ENCODE measurements at places on chromosomes 1 and 21. TPM values are rescaled to one million over a fixed set of nuclear protein-coding genes. Genes with fewer than 3 reads are reported as not detected.

CHIA gene
- not detected for polyA plus RNA-seq

C1orf210 gene
- polyA plus RNA-seq = not detected

DNA sequence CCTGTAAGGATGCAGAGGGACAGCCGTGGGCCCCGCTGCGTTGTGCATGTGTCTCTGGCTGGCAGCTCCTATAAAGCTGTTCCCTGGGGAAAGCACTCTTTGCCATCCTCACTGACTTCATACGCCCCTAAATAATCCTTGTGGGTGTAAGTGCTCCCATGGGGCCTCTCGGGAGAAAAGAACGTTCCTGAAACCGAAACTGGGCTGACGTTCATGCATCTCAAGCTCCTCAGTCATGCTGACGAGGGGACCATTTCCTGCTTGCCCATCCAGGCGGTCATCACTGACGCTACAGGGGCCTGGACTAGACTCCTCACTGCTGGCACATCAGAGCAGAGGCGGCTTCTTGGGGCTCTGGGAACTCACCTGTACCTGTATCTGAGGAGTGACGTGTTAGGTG, 73.1 kb upstream of the USP24 start:
- no peak for DNase-seq

DNA sequence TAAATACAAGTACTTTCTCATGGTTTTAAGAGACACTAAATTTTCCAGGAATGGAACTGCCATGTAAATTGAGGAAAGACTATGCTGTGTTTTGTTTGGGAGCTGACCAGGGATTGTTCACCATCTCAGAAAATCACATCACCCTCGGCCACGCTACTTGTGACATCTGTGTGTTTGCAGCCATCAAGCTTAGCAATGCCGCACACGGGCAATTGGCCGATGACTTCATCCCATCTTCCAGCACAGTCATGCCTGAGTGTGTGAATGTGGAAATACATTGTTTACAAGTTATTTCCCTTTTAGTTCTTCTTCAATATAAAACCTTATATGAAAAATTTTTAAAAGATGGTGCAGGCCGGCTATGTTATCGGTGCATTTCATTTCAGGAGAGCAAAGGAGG, 121.6 kb downstream of the GLIS1 start:
- no peak for DNase-seq

- DNase-seq = no peak
These were observed 56.1 kb downstream of the PRDM16 start for GRCh38 chr1:3125078-3125477.

GRCh38 chr1:34885405-34886247, 26.1 kb upstream of the SMIM12 start:
- no peak for DNase-seq

OR10J4 gene
- polyA plus RNA-seq = not detected

- no peak for DNase-seq
These were observed 72.6 kb downstream of the SGIP1 start for GRCh38 chr1:66606362-66607065.

DNA sequence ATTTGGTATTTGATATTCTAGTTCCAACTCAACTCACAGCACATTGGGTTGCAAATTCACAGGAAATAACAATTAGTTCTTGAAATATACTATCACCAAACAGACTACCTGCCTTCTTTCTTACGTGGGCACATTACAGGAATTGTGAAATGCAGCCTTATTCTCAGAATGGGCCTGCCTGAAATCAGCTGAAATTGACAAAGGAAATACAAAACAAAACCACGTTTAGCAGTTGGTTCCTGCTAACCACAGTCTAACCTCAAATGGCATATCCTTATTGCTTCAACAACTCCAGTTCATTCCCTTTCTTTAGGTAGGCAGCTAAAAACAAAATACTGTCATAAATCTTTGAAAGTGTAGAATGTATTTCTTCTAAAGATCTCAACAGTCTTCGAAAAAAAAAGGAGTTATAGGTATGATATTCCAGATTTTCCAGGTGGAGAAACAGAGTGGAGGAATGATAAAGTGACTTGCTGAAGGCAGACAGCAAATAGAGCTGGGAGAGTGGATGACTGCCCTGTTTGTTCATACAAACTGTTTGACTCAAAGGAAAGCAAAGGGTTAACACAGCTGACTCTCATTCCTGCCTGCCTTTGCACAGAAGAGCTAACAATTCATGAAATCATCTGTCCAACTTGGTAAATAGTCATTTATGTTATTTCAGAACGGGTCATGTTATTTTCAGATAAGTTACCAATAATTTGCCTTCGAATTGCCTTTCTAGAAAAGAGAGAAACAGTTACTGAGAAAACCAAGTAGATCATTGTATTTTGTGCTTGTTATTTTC, 1.6 kb upstream of the GREM2 start:
- DNase-seq = no peak

DNA sequence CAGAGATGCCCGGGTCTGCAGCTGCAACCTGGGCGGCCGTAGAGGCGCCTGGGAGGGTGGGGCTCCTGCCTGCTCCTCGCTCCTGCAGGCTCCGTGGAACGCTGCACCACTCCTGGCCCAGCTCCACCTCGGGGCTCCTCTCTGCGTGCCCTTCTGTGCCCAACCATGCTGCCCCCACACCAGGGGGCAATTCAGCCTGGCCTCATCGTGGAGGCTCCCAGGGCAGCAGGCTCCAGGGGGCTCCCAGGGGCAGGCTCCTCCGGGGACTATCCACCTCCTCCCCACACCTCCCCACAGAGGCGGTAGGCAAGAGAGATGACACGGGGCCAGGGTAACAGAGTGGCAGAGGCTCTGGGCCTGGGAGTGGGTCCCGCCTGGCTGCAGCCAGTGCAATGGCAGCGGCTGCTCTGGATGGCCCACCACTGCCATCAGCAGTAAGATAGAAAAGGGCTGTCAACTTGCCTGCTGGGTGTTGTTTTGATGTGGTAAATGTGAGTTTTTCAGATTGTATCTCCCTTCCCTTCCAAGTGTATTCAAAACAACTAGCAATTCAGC, 22.4 kb upstream of the LRRC8C start:
- no peak for DNase-seq

DNA sequence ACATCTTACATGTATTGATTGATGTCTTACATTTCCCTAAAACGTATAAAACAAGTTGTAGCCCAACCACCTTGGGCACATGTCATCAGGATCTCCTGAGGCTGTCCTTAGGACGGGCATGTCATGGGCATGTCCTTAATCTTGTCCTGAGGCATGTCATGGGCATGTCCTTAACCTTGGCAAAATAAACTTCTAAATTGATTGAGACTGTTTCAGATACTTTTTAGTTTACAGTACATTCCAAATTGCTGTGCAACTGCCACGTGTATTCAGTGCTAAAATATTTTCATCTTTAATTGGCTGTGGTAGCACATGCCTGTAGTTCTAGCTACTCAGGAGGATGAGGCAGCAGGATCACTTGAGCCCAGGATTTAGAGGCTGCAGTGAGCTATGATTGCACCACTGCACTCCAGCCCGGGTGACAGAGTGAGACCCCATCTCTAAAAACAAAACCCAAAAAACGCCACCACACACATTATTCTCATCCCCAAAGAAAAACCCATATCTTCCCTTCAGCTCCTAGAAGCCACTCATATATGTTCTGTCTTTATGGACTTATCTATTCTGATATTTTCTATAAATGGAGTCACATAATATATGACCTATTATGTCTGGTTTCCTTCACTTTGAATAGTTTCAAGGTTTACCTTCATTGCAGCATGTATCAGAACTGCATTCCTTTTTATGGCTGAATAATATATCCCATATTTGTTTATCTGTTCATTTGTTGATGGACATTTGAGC, 96.0 kb upstream of the BTG3 start:
- DNase-seq = no peak

DNA sequence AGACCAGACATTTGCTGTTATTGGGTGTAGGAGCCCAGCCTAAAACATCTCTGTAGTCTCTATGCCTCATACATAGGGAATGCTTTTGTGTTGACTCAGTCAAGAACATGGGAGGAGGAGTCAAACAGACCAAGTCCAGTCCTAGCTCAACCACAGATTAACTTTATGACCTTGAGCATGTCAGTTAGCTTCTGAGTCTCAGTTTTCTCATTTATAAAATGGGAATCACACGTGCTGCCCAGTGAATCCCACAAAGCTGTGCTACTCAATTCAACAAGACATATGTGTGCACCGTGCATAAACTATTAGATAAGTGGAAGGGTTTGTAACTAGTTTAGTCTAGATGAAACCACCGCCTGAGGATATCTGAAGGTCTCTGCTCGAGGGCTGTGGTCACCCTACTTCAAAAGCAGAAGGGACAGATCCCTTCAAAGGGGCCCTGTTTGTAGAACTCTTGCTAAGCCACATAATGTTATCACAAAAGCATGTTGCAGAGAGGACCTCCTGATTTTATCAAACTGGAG, 109.5 kb upstream of the NFIA start:
- no peak for DNase-seq

GRCh38 chr1:76463849-76464248, 389.3 kb downstream of the ST6GALNAC3 start:
- no peak for DNase-seq

KIF14 gene
- polyA plus RNA-seq = 2.1 TPM

DNA sequence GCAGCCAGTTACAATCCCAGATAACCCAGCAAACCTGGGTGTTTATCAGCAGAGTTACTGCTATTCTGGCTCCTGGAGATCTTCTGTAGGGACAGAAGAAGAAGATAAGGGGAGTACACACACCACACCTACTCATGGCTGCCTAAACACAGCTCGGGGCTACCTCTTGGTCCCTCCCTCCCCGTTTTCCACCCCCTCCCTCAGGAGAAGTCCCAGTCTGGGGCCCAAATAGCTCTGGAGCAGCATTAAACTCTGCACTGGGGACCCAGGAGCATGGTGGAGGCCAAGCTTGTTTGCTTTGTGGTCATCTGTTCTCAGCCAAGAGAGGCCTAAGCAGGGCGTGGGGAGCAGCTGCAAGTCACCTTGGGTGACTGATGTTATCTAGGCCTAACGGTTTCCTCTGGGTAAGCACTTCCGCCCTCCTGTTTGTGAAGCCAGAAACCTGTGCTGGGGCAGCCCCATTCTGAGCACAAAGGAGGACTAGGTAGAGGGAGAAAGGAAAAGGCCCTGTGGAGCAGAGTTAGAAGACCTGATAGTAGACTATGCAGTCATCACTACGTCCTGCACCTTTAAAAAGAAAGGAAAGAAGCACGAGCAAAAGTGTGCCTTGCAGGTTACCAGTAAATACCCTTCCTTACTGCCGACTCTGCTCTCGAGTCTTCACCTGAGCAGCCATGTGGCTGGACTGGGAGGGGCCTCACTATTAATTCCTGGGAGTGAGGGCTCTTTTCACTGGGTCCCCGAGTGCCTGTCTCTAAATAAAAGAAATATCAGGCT, 2.0 kb upstream of the RCSD1 start:
- DNase-seq = no peak

DNA sequence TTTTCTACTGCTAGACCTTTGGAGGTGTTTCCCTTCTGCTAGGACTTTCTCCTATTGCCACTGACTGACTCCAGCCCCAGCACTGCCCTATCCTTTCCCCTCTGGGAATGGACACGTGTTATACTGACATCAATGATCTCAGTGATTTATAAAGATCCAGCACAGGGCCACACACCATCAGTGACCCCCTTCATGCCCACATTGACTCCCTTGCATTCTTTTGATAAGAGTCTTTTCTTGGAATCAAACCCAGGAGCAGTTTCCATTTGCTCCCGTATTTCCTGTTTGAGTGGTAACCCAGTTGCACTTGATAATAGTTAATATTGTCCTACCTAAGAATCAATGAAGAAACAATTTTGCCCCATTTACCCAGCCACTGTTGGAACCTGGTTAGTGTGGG, 501.0 kb upstream of the USP24 start:
- no peak for DNase-seq

- DNase-seq = no peak
These were observed 60.2 kb downstream of the NDUFS5 start for GRCh38 chr1:39086386-39086785.

LCK gene
- 0.89 TPM for polyA plus RNA-seq

DNA sequence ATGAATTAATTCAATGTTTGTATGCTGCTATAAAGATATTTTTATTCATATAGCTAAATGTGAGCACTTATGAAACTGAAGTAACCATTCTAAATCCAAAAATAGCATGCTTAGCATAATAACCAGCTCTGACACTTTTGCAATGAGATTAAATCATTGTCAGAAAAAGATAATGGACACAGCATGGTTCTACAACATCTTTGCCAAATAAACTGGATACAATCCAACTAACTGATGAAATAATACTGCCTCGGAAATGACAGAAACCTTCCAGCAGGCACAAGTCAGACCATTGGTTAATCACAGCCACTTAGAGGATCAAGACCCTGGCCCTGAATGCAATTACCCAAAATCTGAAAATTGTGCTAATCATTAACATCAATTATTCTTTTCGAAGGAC, 592.7 kb upstream of the ADGRL4 start:
- DNase-seq = no peak

SYNC gene
- polyA plus RNA-seq = 51.6 TPM

DNA sequence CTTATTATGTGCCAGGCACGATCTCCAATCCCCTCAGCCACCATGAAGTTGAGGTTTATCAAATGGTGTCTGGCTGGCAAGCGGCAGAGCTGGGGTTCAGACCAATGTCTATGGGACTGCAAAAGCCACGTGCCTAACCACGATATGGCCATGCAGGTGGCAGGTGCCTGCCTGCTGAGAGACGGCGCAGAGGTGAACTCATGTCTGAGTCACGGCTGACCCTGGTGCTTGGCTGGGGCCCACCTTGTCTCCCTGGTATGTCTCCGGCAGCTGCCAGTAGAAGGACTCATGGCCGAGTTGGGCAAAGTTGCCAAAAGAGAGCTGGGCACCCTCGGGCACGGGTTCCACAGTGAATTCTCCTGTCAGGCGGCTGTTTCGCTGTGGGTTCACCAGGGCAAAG, 59.9 kb downstream of the LDLRAD2 start:
- DNase-seq = no peak

- DNase-seq = no peak
These were observed 70.1 kb upstream of the PTBP2 start for GRCh38 chr1:96651517-96651916.

DNA sequence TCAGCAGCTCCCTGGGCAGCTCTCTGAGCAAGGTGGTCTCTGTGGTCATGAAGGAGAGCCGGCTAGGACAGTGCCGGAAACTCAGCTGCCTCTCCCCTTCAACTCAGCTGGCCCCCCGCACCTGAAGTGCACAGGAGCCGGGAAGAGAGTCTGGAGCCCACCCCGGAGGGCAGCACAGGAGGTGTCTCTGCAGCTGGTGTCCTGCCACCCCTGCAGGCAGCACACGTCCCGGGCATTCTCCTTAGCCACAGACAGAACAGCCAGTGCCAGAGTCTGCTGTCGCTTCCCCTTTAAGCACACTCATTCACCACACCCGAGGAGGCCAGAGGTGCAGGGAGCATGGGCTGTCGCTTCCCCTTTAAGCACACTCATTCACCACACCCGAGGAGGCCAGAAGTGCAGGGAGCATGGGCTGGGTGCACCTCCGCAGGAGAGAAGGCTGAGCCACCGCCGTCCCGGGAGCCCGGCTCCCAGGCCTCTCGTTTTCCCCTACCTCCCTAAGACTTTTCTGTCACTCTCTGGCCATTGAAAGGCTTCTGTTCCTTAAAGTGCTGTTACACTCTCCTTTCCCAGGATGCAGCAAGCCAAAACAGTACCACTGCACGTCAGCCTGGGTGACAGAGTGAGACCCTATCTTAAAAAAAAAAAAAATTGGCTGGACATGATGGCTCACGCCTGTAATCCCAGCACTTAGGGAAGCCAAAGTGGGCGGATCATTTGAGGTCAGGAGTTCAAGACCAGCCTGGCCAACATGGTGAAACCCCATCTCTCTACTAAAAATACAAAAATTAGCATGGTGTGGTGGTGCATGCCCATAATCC, 16.9 kb upstream of the SAMD11 start:
- DNase-seq = no peak

Measured in hindlimb muscle (tissue), 1 donor.